ENCODE measurements at places on chromosomes 12 and 14. TPM values are rescaled to one million over a fixed set of nuclear protein-coding genes. Genes with fewer than 3 reads are reported as not detected.

Gene PMCH
- not detected for total RNA-seq

Gene FGF6
- total RNA-seq: not detected

DNA sequence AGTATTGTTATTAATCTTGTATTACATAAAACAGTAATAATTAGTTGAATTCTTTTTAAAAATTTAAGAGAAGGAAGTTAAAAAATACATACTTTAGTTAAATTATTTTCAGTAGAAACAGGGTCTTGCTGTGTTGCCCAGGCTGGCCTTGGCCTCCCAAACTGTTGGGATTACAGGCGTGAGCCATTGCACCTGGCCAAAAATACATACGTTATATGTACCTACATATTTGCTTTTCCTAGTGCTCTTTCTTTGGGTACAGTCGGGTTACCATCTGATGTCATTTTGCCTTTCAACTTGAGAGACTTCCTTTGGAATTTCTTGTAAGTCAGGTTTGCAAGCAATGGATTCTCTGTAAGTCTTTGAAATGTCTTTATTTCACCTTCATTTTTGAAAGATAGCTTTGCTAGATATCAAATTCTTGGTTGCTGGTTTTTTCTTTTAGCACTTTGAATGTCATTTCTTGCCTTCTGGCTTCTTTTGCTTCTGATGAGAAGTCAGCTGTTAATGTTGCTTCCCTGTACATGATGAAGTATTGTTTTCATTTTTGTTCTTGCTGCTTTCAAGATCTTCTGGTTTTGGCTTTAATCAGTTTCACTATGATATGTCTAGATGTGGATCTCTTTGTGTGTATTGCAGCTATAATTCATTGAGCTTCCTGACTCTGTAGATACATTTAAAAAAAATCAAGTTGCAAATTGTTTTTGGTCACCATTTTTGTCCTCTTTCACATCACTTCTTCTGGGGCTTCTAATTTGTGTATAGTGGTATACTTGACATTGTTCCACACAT is 84.4 kb downstream of the SPATS2 start:
- DNase-seq: no peak

Gene SALL2
- 1.5 TPM for total RNA-seq

Gene ASB2
- 0.28 TPM for total RNA-seq

GRCh38 chr12:21825886-21826617 is 51.5 kb upstream of the KCNJ8 start:
- DNase-seq: no peak

DNA sequence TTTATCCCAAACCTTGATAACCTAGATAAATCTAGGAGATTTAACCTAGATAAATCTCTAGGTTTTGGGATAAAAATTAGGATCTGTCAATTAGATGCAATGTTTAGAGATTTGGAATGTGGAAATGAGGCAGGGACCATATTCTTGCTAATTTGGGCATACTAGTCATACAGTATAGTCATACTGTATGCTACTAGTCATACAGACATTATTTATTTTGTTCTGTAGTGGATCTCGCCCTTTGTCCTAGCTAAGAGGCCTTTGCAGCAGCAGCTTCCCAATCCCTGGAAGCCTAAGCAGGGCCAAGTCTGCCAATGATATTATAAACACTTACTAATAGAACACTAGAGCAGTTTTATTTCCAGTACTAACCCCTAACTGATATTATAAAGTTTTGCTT is 136.4 kb downstream of the CEP128 start:
- no peak for DNase-seq

GRCh38 chr14:97350894-97351731 is 553.9 kb downstream of the VRK1 start:
- no peak for DNase-seq

DNA sequence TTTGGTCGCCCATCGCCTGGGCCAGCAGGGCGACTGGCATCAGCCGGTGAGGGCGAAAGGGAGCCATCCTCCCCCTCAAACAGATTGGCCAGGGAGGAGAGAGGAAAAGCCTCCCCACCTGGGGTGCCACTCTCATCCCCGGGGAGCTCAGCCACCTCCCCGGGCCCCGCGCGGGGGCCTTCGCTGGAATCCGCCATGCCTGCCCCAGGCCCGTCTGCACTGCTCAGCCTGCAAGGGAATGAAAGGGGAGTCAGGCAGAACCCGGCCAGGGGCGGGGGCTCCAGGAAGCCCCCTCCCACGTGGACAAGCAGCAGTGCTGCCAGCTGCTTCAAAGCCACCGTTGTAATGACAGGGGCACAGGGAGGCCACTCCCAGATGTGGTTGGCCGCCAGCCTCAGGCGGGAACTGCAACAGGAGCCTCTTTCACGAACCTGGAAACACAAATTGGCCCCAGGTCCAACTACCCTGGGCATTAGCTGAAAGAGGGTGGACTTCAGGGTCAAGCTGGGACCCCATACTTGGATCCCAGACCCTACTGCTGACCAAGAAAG is 18.5 kb downstream of the TRPV4 start:
- DNase-seq: no peak

Gene SOCS2
- 33.8 TPM for total RNA-seq

GRCh38 chr12:18719922-18720510 is 17.8 kb downstream of the PLCZ1 start:
- no peak for DNase-seq
